ENCODE measurements at places on chromosomes 1 and 21.

DNA sequence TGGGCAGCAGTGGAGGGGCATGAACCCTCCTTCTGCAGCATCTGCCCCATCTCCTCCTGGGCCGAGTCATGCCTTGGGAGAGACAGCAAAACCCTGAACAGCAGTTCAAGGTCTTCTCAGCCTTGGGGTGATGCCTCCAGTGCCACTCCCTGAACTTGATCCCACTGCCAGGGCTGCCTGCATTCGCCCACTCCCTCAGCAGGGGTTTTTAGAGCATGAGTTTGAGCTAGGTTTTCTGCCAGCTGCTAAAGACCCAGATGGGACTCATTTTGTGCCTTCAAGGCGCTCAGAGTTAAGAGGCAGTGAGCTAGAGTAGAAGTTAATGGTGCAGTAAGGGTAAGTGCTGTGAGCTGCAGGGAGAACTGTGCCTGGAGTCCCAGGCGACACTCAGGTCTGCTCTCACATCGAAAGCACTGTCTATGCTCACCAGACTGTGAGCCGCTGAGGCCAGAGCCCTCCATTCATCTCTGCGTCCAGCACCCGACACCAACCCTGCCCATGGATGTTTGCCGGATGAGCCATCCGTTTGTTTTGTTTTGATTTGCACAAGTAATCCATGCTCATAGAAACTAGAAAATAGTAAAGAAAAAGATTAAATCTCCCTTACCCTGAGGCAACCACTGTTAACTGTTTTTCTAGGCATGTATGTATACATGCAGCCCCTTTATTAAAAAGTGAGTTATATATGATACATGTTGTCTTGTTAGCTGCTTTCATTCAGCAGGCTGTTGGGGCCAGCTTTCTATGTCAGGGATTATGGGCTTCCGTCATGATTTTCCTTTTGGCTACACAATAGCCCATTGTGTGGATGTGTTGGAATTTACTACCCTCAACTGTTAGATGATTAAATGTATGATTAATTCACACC is 67.8 kb downstream of the VPS26C start:
- no peak for DNase-seq

- DNase-seq: no peak
Measured at GRCh38 chr1:186629341-186629740, 50.9 kb downstream of the PTGS2 start.

- no peak for DNase-seq
Measured at GRCh38 chr21:40166291-40166843, 299.1 kb downstream of the PCP4 start.

GRCh38 chr21:32410916-32411315 is 1.6 kb upstream of the EVA1C start:
- DNase-seq: no peak

DNA sequence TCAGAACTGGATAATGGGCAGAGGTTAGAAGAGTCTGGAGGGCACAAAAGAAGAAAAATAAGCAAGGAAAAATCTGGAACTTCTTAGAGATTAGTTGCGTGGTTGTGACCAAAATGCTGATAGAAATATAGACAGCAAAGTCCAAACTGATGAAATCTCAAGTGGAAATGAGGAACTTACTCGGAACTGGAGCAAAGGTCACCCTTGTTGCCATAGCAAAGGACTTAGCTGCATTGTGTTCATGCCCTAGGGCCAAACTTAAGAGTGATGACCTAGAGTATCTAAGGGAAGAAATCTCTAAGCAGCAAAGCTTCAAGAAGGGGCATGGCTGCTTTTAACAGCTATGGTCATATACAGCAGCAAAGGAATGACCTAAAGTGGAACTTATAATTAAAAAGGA is 180.0 kb downstream of the TTLL7 start:
- DNase-seq: peak; percentile 56

GRCh38 chr1:174079796-174080195 is 57.6 kb upstream of the RC3H1 start:
- DNase-seq: no peak

DNA sequence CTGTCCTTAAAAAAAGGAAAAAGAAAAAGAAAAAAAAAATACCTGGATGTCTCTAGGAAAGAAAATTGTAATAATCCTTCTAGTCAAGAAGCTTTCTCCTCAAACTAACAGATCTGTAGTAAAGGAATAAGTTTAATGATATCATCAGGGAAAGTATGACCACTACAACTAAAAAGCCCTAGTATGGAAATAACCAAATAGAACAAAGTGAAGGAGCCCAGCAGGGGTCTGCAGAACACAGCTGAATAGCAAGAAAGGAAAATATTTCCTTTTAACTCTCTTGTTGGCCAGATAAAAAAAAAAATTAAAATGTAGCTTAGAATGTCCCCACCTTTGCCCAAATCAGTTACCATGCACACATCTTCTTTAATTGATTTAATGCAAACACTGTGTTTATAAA is 43.2 kb downstream of the PRRX1 start:
- no peak for DNase-seq

DNA sequence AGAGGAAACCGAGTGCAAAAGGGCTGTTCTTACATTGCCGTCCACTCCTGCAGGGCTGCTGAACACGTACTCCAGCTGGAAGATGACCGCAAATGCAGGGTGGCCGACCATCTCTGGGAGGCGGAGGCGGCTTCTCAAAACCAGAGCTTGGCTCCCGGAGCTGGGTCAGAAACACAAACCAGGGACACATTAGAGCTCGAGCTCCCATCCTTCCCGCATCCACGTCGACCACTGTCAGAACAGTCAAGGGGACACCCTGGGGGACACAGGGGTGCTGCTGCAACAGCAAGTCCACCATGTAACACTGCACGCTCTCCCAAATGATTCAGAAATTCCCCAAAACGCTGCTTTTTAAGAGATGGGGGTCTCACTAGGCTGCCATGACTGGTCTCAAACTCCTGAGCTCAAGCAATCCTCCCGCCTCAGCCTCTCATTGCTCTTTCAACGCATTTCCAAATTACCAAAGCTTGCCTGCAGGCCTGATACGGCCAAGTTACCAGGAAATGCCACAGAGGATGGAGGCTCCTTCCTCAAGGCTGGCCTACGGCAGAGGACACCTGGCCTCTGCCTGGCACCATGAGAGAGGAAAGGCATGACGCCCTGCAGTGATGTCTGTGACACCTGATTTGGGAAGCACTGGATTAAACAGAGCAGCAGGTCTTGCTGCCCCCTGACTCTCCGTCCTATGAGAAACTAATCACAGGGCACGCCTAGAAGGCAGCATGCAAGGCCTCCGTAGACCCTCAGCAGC is 45.0 kb downstream of the NPHP4 start:
- DNase-seq: no peak

GRCh38 chr1:155175927-155176371 is 2.3 kb downstream of the TRIM46 start:
- DNase-seq: no peak

- peak; percentile 64 for DNase-seq
Measured at GRCh38 chr1:31154632-31155215, 85.0 kb downstream of the NKAIN1 start.

- DNase-seq: no peak
Measured at GRCh38 chr1:232798920-232799319, 6.3 kb upstream of the MAP10 start.

GRCh38 chr1:45859221-45859620 is 55.8 kb downstream of the MAST2 start:
- DNase-seq: no peak

DNA sequence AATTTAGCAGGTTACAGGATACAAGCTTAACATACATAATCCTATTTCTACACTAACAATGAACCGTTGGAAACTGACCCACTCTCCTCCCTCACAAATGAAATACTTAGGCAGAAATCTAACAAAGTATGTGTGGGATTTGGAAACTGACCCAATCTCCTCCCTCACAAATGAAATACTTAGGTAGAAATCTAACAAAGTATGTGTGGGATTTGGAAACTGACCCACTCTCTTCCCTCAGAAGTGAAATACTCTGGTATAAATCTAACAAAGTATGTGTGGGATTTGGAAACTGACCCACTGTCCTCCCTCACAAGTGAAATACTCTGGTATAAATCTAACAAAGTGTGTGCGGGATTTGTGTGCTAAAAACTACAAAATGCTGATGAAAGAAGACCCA is 60.3 kb downstream of the TRAF5 start:
- peak; percentile 15 for DNase-seq

- DNase-seq: no peak
Measured at GRCh38 chr1:204711947-204712701, 26.6 kb upstream of the LRRN2 start.

- DNase-seq: no peak
Measured at GRCh38 chr1:33949570-33949969, 85.7 kb downstream of the HMGB4 start.

GRCh38 chr21:14923468-14923867 is 141.3 kb downstream of the NRIP1 start:
- peak; percentile 50 for DNase-seq

DNA sequence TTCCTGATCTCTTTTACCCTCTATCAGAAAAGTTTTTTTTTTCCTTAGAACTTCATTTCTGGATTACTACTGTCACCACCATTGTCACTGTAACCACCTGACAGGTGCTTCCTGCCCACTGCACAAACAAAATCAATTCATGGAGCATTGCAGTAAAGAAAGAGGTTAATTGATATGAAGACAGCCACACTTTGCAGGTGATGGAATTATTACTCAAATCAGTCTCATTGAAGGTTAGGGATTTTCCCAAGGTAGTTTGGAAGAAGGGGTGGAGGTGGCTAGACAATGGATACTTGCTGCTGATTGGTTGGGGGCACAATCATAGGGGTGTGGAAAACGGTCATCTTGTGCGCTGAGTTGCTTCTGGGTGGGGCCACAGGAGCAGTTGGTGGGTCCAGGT is 230.8 kb upstream of the CACYBP start:
- DNase-seq: no peak

DNA sequence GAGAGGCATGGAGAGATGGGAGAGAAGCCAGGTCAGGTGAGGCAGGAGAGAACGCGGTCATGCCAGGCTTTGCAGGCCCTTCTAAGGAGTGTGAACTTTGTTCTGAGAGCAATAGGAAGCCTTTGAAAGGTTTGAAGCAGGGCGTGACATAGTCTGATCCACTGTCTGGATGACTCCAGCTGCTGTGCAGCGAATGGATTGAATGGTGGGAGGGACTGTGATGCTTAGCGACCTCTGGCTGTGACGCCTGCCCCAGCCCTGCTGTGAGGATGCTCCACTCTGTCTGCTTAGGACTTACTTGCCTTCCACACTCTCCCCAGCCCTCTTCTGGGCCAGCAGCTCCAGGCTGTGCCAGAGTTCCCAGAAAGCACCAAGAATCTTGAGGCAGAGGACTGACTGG is 41.8 kb upstream of the POU3F1 start:
- no peak for DNase-seq

DNA sequence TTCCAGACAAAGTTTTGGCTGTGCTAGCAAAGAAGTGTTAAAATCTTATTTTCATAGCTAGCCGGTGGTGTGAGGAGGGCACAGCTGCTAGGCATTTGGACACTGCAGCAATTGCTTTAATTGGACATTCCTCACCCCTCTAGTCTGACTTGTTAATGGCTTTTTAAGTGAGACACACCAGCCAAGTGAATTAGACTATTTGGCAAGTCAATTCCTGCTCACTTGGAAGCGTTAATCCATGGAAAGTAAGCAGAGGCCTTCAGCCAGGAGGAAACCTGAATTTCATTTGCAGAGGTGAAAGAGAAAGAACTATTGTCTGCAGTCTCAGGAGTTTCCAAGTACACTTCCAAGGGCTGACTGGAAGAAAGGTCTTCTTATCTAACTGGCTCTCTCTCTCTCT is 175.7 kb downstream of the ST6GALNAC3 start:
- no peak for DNase-seq

DNA sequence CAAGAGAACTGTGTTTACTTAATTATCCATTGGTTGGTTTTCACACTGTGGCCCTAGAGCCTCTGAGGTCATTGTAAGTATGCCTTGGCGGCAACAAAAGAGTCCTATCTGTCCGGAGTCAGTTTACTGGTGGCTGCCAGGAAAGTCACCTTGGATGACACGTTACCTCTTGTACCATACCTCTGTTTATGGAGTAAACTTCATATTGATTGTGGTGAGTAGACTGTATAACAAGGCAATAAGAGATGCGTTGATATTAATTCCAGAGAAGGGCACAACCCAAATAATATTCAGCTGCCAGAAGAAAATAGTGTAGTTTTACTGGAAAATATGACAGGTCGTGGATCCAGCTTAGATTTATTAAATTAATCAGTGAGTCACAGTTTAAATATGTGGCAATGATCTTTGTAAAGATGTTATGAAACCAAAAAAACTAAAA is 20.4 kb upstream of the KIF14 start:
- peak; percentile 30 for DNase-seq

GRCh38 chr1:55670331-55671082 is 455.3 kb upstream of the USP24 start:
- peak; percentile 20 for DNase-seq

GRCh38 chr1:210800301-210800700 is 333.6 kb downstream of the KCNH1 start:
- no peak for DNase-seq

Measured in fibroblast of mammary gland (primary cell).